ENCODE measurements at places on chromosomes 1 and 21.

DNA sequence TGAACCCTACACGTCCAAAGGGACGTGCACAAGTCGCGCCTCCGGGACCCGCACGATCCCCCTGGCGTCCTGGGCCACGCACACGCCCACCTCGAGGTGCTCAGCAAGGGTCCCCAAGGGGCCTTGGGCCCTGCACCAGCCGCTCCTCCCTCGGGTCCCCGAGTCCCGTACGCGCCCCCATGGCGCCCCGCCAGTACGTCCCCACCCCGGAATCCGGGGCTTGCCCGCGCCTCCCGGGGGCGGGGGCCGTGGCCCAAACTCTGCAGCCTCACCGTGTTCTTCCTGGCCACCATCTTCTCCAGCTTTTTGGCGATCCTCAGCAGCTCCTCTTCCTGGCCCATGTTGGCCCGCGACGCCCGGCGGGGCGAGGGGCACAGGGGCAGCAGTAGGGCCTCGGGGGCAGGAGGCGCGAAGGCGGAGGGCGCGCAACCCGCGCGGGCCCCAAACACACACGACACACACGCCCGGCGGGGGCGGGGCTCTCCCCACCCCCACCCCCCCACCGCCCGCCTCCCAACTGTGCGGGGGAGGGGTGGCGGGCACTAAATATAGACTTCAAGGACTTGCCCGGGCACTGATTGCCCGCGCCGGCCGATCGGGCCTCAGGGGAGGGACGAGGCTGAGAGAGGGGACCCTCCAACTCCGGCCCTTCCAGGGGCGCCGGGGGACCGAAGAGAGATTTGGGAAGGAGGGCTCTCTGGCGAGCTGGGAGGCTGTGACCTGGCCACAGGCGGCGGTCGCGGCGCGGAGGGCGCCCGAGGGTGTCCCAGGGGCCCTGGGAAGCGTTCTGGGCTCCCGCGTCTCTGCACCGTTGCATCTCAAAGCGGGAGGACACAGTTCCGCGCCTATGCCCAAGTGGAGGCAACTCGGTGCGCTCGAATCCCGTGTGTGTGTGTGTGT lies at the start of gene TCEA3:
TSS of gene TCEA3 (minus strand) at position 456 of the 900 bp plus-strand sequence. CDS start at position 341, 115 bp downstream.
- DNase-seq: no peak

DNA sequence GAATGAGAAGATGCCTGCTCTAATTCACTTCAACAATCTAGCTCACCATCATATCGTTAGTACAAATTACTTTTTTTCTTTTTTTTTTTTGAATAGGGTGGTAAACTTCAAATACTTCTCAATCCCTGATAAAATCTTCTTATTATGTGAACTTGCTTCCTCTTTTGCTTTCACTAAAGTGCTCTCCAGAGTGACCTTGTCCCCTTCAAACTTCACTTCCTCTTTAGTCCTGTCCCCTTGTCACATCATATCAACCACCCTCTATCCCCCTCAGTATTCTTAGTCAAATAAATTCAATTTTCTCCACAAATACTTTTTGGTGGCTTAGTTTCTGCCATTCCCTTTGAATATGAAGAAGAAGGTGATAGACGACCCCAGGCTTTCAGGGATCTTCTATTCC lies 124.9 kb upstream of the PLXNA2 start:
- DNase-seq: no peak

DNA sequence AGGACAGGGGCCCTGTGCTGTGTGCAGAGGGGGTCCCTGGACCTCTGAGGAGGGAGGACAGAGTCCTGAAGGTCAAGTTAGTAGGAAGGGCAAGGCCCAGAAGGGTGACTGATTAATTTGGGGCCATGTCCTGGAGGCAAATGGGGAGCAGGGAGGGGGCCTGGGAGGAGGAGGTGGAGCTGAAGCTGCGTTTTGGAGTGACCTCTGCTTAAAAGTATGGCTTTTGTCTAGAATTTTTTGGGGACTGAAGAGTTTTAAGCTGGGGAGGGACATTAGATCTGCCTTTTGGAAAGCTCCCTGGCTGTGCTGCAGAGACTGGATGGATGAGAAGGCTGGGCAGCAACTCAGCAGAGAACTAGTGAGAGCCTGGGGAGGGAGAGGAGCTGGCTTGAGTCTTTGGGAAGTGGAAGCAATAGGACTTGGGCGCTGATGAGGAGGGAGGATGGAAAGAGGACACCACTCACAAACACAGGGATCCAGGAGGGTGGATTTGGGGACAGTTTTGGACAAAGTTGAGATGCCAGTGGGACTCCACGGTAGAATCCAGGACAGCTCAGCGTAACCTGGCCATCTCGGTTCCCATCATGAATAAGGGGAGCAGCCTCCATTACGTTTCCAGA lies 52.9 kb downstream of the ACBD3 start:
- no peak for DNase-seq

GRCh38 chr1:90162216-90162615 lies 167.3 kb downstream of the ZNF326 start:
- DNase-seq: no peak

DNA sequence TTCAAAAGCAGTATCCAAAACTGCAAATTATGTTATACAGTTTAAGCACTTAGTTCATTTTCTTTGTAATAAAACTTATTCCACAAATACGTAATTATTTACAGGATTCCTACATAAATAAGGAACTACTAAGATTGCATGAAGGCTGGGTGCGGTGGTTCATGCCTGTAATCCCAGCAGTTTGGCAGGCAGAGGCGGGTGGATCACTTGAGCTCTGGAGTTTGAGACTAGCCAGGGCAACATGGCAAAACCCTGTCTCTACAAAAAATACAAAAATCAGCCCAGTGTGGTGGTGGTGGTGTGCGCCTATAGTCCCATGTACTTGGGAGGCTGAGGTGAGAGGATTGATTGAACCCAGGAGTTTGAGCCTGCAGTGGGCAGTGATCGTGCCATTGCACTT lies 69.3 kb downstream of the POU2F1 start:
- no peak for DNase-seq

- DNase-seq: no peak
Measured at GRCh38 chr1:53521924-53522552, 62.8 kb downstream of the DMRTB1 start.

DNA sequence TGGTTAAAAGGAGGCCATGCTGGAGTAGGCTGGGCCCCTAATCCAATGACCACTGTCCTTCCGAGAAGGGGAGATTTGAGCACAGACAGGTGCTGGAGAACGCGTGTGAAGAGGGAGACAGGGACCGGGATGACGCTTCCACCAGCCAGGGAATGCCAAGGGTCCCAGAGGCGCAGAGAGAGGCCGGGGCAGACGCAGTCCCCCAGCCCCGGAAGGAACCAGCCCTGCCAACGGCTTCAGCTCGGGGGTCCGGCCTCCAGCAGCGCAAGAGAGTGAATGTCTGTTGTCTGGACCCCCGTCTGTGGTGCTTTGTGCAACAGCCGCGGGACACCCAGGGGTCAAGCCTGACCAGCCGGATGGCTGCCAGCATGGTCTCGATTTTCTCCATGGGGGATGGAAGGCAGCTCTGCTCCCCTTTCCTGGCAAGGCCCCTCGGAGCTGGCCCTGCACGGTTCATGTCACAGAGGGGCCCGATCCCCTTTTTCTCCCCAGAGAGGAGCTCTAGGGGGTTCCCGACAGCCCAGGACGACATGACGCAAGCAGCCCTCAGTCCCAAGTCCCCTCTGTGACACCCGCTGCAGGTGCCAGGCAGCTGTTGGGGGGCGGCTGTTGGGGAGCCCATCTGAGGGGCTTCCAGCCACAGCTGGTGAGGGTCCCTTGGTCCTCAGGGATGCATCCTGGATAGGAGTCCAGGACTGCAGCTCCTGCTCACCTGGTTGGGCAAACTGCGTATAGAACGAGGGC lies 73.5 kb downstream of the SIK1 start:
- no peak for DNase-seq

GRCh38 chr1:228500143-228500734 lies 13.1 kb downstream of the RNF187 start:
- no peak for DNase-seq

- no peak for DNase-seq
Measured at GRCh38 chr1:117127795-117128194, 6.2 kb upstream of the TRIM45 start.

DNA sequence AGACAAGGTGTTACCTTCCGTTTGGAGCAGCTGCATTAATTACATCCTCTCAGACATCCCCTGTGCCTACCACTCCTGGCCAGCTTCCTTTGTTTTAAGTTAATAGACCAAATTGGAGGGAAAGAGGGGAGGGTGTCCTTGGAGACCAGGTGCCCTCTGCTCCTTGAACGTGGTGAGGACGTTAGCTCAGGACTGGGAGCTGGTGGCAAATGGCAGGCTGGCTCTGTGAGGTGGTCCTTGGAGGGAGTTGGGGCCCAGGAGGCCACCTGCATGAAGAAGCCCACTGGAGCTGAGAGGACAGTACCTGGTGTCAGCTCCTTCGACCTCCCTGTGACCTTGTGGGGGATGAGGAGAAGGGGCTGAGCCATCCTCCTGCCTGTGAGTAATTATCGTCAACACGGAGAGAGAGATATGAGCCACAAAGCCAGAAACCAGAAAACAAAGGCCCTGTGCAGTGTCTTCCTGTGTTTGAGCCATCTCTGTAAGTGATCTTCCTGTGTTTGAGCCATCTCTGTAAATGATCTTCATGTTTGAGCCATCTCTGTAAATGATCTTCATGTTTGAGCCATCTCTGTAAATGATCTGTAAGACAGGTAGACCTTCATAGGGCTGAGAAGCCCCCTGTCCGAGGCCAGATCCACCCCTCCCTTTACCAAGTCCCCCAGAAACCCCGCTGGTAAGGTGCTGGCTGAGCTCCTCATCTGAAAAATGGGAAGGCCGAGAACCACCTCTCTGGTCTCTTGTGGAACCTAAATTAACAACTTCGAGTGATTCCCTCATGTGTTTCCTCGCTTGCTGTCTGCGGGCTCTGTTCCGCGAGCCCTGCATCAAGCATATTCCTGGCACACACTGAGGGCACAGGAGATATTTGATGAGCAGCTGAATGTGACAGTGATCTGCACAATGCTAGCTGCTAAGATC lies 126.0 kb downstream of the CAMTA1 start:
- DNase-seq: no peak

- DNase-seq: no peak
Measured at GRCh38 chr21:46215436-46216131, 13.0 kb downstream of the LSS start.

DNA sequence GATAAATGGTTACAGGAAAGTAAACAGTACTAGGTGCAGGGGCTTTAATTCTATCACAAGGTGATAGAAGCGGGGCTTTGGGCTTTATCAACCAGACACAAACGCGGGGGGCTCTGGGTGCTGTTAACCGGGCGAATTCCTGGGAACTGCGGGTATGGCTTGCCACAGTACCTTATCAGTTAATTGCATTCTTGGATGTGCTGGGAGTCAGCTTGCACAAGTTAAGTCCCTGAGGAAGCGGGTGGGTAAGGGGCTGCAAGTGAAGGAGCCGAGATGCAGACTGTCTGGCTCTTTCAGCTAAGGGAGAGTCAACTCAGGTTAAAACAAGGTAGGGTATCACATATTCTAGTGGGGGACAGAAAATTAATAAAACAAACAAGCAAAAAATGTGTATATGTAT lies 661 bp downstream of the GBP4 start:
- no peak for DNase-seq

GRCh38 chr1:233668146-233668724 lies 54.3 kb downstream of the KCNK1 start:
- DNase-seq: no peak

GRCh38 chr1:184417916-184418315 lies 31.1 kb downstream of the C1orf21 start:
- no peak for DNase-seq

DNA sequence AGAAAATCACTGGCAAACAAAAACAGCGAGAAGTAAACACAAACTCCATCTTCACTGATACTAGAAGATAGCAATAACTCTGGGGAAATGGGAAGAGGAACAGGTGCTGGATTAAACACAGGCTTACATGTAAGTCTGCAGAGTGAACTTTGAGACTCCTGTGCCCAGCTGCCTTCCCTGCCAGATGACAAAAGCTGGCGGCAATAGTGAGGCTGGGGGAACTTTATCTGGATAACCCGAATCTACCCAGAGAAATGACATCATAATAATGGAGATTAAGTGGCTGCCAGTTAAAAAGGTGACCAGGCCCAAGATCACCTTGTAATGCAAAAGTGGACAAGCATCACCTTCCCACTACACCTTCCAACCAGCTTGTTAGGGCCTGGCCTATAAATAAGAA lies 184.5 kb downstream of the CHRM3 start:
- DNase-seq: no peak

Data from right renal pelvis (tissue), 4 donors.